SW480 (cell line): ENCODE measurements at places on chromosomes 3 and 15.

GRCh38 chr3:151052346-151052745 lies 33.1 kb upstream of the MED12L start:
- no peak for DNase-seq

DNA sequence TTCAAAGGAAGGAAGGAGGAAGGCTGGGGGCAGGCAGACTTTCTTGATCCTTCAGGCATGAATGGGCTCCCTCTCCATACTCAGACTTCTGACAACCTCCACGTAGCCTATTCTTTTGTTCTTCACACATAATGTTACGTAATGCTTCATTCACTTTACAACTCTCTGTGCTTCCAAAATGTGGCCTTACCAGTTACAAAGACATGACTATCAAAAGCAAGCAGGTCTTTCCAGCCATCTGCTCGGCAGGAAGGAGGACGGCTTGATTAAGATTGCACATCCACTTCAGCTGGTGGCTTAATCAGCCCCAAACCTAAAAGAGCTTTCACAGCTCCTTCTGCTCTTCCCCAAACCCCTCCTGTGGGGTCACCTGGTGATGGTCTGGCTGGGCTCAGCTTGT lies 263.2 kb downstream of the XXYLT1 start:
- DNase-seq: no peak

GRCh38 chr3:52374173-52374572 lies 58.1 kb downstream of the DNAH1 start:
- DNase-seq: no peak

GRCh38 chr3:159196359-159196758 lies 394.5 kb downstream of the MFSD1 start:
- DNase-seq: no peak

DNA sequence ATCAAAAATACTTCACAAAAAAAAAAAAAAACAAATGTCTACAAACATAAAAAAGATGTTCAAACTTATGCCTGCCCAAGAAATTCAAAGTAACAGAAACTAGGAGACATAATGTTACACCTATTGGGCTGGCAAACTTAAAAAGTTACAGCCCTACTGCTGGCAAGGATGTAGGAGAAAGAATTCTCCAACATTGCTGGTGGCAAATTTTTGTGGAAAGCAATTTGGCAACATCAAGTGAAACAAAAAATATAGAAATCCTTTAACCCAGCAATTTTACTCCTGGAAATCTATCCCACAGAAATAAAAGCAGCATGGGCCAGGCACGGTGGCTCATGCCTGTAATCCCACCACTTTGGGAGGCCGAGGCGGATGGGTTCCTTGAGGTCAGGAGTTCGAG lies 73.2 kb downstream of the STAG1 start:
- DNase-seq: no peak

GRCh38 chr3:28673446-28673845 lies 324.8 kb upstream of the AZI2 start:
- no peak for DNase-seq

DNA sequence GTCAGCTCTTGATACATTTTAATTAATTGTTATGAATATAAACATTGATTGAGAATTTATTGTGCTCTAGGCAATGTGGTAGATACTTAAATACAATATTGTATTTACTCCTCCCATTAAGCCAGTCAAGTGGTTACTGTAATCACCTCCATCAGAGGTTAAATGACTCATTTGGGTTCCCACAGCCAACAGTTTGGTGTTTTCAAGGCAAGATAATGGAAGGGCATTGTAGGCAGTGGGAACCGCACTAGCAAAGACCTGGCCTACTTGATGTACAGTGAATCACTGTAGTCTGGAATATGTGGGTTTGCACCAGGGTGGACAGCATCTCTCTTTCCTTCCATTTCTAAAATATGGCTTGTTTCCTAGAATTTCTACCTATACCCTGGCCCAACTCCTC lies 127.4 kb downstream of the EDEM1 start:
- peak; percentile 17 for DNase-seq

DNA sequence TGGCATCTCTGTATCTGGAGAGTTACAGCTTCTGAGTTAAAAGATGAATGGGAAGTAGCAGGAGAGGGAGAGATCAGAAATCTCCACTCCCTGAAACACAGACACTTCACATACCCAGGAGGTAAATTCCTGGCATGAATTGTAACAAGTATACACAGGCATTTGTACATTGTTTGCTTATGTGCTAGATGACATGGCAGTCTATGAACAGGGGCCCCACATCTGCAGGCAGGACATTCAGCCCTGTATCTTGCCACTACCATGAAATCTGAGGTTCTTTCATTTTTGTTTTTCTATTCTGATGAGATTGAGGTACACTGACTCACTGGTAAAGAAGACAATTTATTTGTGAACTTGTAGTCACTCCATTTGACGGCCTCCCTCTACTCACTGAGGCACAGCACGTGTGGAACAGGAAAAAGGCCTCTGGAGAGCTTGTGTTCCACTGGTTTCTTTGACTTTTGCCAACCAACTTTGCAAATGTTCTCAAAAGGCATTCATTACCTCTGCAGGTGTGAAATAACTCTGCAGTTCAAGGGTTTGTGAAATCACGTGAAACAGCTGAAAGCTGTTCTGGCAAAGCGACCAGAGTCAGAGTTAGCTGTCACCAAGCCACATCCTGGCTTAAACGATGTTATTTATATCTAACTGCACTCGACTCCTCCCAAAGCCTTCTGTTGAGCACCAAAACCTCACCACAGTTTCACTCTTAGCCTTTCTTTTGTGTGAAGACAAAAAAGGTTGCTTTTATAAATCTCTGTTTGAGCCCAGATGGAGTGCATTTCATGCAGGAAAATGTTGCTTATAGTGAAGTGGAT lies 401.3 kb upstream of the CFAP20DC start:
- DNase-seq: peak; percentile 71
